ENCODE measurements at places on chromosomes 7 and 10. TPM values are rescaled to one million over a fixed set of nuclear protein-coding genes. Genes with fewer than 3 reads are reported as not detected.

GRCh38 chr10:125061557-125062226 lies 98.7 kb downstream of the CTBP2 start:
- peak; percentile 81 for DNase-seq

DNA sequence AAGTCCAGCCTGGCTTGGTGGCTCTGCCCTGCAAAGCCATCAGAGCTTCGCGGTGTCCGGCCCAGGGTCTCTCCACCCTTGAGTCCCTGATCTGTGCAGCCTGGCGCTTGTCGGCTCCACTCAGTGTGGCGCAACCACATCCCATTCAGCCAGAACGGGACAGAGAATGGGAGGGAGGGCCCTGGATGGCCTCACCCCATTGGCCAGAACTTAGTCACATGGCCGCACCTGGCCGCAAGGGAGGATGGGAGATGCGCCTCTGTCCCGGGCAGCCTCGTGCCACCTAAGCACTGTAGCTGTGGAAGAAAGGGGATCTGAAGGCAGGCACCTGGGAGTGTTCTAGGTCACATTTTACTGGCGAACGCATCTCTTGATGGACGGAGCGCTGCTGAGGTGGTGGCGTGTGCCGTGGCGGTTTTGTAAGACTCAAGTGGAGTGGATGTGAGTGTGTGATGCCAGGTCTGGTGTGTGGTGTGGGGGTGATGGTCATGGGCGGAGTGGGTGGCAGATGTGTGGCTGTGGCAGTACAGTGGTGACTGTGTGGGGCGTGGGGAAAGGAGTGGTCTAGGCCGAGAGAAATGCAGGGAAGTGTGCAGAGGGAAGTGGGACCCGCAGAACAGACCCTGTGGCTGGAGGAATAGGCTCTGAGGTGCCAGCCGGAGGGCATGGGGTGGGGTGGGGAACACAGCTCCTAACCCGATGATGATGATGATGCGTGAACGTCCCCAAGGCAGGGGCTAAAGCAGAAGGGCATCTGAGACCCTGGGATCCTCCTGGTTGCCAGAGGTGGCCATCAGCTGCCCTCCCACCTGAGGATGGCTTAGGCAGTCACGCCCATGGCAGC lies 19.0 kb downstream of the CLEC2L start:
- no peak for DNase-seq

DNA sequence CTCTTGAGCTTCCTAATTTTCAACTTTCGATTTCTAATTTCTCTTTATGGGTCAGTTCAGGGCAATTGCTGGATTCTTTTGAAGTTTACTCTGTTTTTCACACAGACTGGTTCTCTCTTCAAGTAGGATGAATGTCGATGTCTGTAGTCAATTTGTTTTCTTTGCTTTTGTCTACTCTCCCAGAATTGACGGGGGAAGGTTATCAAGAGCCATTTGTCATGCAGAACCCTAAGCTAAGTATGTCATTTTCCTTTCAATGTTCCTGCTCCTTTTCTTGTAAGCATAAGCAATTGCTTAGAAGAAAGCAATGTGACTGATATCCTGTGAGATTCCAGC lies 53.7 kb downstream of the SLC39A12 start:
- DNase-seq, result no peak

GRCh38 chr10:14350006-14350405 lies 19.3 kb upstream of the FRMD4A start:
- DNase-seq, result no peak

The ZNF425 gene
- 1.8 TPM for total RNA-seq

The HHEX gene
- 84.2 TPM for total RNA-seq

The HELLS gene
- total RNA-seq, result 41.2 TPM

The GPR158 gene
- total RNA-seq, result not detected

The HMX2 gene
- total RNA-seq, result not detected

The TLX1 gene
- total RNA-seq, result not detected

The PURB gene
- total RNA-seq, result 7.3 TPM
